BE2C (cell line): ENCODE measurements at places on chromosomes 13 and 19.

GRCh38 chr19:5046339-5047039 is 77.6 kb downstream of the KDM4B start:
- no peak for DNase-seq

DNA sequence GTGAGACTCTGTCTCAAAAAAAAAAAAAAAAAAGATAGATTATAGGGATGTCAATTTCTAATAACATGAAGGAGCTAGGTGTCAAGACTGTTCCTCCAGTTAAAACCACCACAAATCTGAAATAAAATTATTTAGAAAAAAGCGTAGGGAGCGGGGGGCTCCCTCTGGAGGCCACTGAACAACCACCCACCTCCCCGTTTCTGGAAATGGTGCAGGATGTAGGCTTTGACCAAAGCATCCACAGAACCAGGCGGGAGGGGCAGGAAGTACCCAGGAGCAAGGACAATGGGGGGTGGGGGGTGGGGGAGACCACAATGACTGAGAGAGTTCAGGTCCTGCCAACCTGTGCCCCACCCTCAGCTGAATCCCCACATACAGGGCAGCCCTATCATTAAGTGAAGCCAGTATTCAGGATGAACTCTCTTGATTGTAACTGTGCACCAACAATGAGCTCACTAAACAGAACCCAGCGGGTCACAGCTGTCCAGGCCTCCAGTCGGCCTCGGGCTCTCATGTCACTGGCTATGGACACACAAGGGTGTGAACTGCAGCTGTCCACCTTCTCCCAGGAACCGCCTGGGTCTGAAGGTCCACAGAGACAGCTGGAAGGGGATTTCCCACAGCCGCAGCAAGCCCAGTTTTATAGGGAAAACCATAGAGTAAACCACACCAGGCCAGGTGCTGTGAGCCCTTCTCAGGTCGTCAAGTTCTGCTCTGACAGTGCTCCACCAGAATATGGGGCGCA is 6.6 kb downstream of the ZSCAN18 start:
- no peak for DNase-seq

DNA sequence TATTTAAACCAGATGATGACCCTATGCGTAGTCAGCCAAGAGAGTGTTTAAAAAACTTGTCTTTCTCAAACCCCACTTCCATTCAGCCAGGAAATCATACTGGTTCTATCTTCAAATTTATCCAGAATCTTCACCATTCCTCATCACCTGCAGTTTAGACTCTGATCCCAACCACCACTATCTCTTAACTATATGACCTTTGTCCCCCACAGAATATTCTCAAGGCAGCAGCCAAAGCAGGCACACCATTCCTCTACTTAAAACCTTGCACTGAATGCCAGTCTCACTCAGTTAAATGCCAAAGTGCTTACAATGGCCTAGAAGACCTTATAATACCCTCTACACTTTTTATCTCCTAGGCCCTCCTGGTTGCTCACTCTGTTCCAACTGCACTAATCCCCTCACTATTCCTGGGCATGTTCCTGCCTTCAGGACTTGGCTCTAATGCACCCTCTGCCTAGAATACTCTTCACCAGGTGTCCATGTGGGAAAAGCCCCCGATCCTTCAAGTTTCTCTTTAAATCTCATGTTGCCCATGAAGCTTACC is 10.1 kb downstream of the SUCLA2 start:
- DNase-seq: no peak

DNA sequence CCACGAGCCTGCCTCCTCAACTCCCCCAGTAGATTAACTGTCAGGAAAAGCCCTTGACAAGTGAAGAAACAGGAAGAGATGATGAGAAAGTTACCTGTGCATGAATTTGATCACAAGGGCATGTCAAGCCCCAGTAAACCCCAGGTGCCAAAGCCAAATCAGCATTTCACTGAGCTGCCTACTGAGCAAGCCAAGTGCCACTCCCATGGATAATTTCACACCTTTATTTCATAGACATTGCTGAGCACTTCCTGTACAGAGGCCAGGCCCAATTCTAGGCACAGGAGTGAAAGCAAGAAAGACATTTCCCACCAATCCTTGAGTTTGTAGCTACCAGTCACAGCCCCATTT is 2.4 kb downstream of the GADD45GIP1 start:
- no peak for DNase-seq

DNA sequence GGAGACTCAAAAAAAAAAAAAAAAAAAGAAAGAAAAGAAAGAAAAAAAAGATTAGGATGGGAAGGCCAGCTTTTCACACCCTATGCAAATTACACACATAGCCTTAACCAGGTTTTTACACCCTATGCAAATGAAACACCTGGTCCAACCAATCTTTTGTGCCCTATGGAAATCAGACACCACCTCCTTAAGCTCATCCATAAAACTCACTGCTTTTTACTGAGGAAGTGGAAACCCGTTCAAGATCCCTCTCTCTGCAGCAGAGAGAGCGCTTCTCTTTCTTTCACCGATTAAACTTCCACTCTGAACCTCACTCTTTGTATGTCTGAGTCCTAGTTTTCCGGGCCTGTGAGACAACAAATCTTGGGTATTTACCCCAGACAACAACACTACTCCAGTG is 25.3 kb upstream of the HOMER3 start:
- no peak for DNase-seq

- no peak for DNase-seq
These were observed 89.8 kb downstream of the ZNF557 start for GRCh38 chr19:7159105-7159933.

GRCh38 chr19:2260341-2260805 is 4.2 kb upstream of the JSRP1 start:
- no peak for DNase-seq

GRCh38 chr19:405121-405965 is 3.6 kb downstream of the C2CD4C start:
- no peak for DNase-seq
